NCI-H1694 (cell line): ENCODE measurements at places on chromosomes 3 and 15.
A peak's percentile ranks its signal among the peaks of the same experiment; 100 is the strongest.

- no peak for DNase-seq
These were observed 307.2 kb downstream of the FEZF2 start for GRCh38 chr3:62065985-62066693.

DNA sequence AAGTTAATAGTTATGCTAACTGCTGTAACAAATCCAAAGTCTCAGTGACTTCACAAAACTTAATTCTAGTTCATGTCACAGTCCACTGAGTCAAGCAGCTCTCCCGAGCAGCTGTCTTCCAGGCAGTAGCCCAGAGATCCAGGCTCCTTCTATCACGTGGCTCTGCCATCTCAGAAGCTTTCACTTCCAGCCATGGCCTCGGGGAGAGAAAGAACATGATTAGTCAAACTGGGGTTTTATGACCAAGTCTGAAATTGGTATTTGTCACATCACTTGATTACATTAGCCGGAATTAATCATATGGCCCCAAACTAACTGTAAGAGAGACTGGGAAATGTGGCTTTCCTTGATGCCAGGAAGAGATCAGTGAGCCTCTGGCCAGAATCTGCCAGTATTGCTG lies 70.2 kb upstream of the DGKG start:
- DNase-seq, result no peak

GRCh38 chr3:132038198-132038825 lies 3.5 kb upstream of the CPNE4 start:
- DNase-seq, result peak; percentile 15

GRCh38 chr3:90018779-90019178 lies 911.4 kb downstream of the EPHA3 start:
- DNase-seq, result no peak

GRCh38 chr15:83174891-83175290 lies 32.7 kb downstream of the HDGFL3 start:
- DNase-seq, result no peak

DNA sequence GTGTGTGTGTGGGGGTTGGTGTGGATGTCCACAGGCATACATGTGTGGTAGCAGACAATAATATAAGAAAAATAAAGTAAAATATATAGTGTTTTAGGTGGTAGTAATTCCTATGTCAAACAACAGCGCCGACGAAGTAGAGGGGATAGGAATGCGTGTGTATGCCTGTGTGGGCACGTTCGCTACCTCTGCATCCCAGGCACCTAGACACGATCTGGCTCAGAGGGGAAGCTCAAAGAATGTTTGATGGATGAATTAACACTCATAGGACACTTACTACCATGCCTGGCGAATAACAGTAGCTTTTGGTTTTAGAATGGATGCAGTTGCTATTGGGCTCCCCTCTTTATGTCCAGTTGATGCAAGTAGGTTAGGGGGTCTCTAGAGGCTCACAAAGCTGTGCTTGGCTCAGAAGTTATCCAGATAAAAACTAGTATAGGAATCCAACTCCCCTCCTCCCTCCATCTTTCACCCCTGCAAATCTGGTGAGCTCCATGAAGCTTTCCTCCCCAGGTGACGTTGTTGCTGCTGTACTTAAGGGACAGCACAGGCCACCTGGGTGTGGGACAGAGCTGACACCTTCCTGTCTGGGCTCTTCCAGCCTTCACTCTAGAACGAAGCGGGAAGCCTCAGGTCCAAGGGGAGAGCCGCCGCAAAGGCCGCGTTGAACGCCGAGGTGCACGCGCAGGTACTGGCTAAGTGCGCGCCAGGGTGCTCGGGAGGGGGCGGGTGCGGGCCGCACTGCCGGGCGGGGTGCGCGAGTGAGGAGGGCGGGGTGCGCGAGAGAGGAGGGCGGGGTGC lies 192.6 kb upstream of the LYSMD4 start:
- no peak for DNase-seq

DNA sequence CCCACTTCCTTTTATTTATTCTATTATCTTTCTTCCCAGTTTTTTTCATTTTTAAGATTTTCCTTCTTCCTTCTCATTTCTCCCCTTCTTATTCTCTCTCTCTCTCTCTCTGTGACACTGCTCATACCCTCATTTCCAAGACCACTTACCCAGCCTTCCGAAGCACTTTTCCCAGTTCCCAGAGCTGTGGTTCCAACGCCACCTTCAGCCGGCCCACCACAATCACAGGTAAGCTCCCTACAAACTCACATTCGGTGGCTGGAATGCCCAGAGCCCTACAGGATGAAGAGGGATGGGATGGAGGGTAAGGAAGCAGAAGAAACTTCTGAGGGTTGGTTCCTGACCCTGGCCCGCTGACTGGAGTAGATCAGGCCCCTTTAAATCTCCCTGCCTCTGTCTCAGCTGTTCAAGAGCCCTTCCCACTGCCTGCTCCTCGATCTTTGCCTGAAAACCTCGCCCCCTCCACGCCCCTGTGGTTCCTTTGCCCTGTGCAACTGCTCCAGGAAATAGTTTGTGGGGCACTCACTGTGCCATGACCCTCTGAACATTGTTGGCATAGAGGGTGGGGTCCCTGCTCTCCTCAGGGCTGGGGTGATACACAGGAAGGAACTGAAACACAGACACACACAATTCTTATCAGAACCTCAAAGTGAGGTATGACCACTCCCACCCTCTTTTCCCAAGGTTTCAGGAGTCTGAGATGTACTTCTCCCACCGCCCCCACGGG lies 4.8 kb downstream of the LPCAT4 start:
- no peak for DNase-seq

- no peak for DNase-seq
These were observed 1.1 kb upstream of the SEMA3G start for GRCh38 chr3:52446042-52446441.

- no peak for DNase-seq
These were observed 4.5 kb upstream of the FES start for GRCh38 chr15:90879730-90880366.

DNA sequence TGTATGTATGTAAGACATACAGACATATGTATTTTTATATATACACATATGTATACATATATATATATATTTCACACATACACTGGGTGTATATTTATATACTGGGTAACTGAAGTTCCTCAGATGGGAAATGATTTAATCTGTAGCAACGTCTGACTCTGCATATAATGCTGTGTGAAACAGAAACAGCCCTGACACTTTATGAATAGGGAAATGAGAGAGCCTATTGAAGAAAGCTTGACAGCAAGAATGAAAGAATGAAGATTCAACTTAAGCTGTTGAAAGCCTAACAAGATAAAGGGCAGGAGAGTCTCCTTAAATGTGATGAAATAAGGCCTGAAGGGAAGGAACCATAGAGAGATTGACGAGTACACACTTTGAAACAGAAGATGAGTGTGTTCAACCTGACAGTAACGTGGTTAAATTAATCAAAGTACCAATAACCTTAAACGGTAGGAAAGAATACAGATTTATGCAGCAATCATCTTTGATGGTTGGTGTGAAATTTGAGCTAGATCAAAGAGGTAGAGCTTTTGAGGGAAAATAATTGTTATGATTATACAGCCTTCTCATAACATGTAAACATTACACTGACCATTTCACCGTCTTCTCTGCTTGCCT lies 169.9 kb downstream of the MECOM start:
- DNase-seq, result no peak

DNA sequence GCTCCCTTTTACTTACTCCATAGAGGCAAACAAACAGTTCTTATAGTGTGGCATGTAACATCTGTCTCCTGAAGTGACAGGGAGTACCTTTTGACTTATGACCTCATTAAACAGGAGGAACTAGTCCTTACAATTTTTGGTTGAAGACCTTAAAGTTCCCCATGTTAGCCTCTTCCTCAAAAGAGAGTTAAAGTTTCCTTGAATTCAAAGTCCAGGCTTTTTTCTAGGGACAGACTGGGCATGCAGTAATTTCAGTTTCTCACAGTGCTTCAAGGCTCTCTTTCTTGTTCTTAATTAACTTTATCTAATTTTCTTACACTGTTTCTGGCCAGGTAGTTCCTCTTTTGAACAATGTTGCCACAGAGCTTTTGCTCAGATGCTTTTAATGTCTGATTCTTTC lies 12.1 kb downstream of the GOLM2 start:
- no peak for DNase-seq

GRCh38 chr15:71049706-71050422 lies 65.4 kb upstream of the THSD4 start:
- no peak for DNase-seq

DNA sequence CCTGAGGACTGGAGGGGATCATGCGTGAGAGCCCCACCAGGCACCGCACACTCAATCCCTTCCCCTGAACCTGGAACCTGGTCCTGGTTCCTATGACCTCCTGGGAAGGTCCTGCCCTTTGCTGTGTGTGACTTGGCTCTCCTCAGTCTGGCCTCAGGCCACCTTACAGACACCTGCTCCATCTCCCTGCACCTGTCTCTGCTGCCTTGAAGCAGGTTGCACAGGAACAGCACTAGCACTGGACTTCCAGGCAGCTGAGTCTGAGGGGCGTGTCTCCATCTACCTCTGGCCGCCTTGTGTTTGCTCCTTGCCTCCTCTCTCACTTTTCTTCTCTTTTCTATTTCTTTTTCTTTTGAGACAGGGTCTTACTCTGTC lies 15.4 kb downstream of the PSTPIP1 start:
- DNase-seq, result no peak

DNA sequence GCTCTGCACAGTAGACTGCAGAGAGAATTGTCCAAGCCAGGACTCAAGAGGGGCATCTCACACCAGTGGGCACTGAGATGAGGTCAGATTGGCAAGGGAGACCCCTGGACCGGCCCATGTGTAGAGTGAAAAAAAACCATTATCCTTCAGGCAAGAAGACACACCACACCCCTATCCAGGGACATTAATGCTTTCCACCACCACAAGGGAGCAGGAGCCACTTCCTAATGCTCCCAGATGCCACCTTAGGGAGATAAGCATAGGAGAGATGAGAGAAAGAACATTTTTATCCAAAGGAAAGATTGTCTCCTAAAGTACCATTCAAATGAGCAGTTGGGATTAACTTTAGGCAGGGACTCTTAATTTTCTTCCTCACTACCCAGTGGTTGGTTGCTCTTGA lies 109.6 kb upstream of the PTX3 start:
- no peak for DNase-seq

- DNase-seq, result no peak
These were observed 69.4 kb upstream of the PLXNA1 start for GRCh38 chr3:126913524-126913923.

DNA sequence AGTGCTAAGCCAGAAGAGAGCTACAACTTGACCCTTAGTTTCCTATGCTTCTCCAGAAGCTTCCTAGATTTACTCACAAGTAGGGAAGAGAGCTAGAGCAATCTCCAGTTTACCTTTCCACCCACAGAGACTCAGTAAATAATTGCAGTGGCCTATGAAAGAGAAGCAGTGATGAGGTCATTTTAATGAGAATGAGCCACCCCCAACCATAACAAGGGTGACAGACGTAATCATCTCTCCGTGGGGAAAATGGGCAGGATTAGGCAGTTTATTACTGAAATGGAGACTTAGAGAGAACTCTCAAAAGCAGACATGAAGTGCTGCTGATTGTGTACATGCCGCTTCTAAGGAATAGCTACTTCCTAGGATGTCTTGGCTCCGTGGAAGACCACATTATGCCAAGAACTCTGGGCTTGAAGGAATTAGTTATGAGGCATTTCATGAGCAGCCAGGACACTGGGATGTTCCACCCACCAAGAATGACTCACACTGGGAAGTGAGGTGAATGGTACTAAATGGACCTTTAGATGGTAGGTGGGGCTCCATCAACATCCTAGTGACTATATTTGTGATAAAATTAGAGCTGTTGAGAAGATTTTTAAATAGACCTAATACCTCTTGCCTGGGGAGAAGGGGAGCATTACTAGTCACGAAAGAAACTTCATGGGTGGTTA lies 160.9 kb downstream of the EDEM1 start:
- no peak for DNase-seq

- DNase-seq, result no peak
These were observed 66.9 kb downstream of the CMTM8 start for GRCh38 chr3:32305361-32305876.

DNA sequence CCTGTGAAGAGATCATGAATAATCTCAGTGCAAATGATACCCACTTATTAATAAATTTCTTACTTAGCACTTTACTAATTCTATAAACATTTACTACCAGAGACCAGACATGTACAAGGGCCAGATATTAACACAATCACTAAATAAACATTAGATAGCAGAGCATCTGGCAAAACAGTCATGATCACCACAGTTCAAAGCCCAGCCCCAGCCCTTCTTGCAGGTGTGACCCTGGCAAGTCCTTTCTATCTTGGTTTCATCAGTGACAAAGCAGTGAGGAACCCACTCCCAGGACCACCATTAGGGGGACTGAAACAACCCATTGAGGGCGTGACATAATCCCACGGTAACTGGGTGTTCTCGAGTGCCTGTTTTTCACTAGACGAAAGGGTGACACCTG lies 11.6 kb downstream of the ZXDC start:
- DNase-seq, result no peak

DNA sequence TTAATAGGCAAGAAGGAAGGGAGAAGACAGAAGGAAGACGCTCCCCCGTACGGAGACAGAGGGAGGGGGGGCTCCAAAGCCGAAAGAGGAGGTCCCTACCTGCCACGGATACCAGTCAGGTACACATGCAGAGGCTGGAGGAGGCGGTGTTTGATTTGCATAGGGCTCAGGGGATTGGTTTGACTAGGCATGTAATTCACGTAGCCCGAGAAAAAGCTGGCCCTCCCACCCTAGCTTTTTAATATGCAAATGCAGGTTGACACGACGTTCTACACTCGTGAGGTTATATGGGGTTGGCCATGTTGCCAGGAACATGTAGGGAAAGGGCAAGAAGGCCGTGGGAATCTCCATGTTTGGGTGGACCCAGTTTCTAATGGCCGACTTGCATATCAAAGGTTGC lies 29.8 kb downstream of the ZNF592 start:
- no peak for DNase-seq

- no peak for DNase-seq
These were observed 29.7 kb downstream of the ZBBX start for GRCh38 chr3:167350245-167350862.

DNA sequence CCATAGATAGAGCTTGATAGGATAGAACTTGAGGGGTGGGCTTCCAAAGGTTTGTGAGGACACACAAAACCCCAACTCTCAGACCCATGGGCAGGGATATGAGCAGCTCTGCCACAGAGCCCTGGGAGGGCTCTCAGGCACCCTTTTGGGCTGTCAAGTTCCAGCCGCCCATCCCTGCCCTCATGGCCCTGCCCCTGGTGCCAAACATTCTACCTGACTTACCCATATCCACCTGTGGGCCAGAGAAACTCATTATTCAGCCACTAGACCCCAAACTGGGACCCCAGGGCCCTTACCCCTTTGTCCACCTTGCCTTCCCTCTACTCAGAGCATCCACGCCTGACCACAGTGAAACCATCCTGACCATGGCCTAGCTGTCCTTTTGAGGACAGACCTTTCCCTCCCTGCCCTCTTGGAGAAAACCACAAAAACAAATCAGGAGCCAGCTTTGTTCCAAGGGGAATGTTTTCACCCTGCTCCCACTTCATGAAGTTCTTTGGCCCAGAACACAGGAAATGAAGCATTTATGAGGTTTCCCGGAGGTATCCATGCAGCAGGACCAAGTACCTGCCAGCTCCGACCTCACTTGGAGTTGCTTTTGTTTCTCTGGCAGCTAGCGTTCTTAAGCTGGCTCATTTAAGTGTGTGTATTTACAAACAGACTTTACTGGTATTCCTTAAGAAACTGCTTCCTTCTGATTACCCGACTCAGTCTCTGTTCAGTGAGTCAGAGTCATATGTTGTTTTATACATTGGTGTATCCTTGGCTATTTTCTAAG lies 34.2 kb upstream of the GALNT15 start:
- DNase-seq, result no peak
